ENCODE measurements at places on chromosomes 3 and 15. TPM values are rescaled to one million over a fixed set of nuclear protein-coding genes. Genes with fewer than 3 reads are reported as not detected.

MYH15 gene
- total RNA-seq, result 0.13 TPM

GTPBP8 gene
- 29.8 TPM for total RNA-seq

PDZRN3 gene
- total RNA-seq, result 5.5 TPM

CCR5 gene
- total RNA-seq, result not detected

DLEC1 gene
- total RNA-seq, result 2.0 TPM

PAK2 gene
- total RNA-seq, result 65.7 TPM

ECE2 gene
- not detected for total RNA-seq

HES1 gene
- total RNA-seq, result 23.3 TPM

GPR171 gene
- not detected for total RNA-seq

MAPKAPK3 gene
- 57.0 TPM for total RNA-seq

LARP6 gene
- total RNA-seq, result 18.9 TPM

LMCD1 gene
- 22.1 TPM for total RNA-seq

SEMA6D gene
- 15.8 TPM for total RNA-seq

CPNE9 gene
- total RNA-seq, result 3.8 TPM

PRR23E gene
- not detected for total RNA-seq

RAB7A gene
- total RNA-seq, result 169 TPM

PPP2R3A gene
- total RNA-seq, result 12.6 TPM

SLCO2A1 gene
- 0.98 TPM for total RNA-seq

CTXN2 gene
- total RNA-seq, result 0.11 TPM

SLC27A2 gene
- 6.2 TPM for total RNA-seq

RETNLB gene
- total RNA-seq, result not detected

BTLA gene
- not detected for total RNA-seq

GOLGA6L4 gene
- total RNA-seq, result 2.8 TPM

KBTBD12 gene
- total RNA-seq, result not detected

CLSTN2 gene
- 0.68 TPM for total RNA-seq

FGF12 gene
- 5.1 TPM for total RNA-seq

FETUB gene
- not detected for total RNA-seq

TRIM42 gene
- total RNA-seq, result not detected

SHC4 gene
- 0.26 TPM for total RNA-seq

KNG1 gene
- not detected for total RNA-seq

PARP16 gene
- 4.3 TPM for total RNA-seq

ZNF860 gene
- 2.6 TPM for total RNA-seq

PRR20G gene
- 0.26 TPM for total RNA-seq

TLR9 gene
- not detected for total RNA-seq

GALNT15 gene
- 0.04 TPM for total RNA-seq

BFSP2 gene
- total RNA-seq, result not detected

ZNF502 gene
- not detected for total RNA-seq

TMOD2 gene
- 3.0 TPM for total RNA-seq

CA12 gene
- 0.68 TPM for total RNA-seq

All from H9 (cell line).